NCI-H187 (cell line): ENCODE measurements at places on chromosomes 1 and 21.

- no peak for DNase-seq
Observed at GRCh38 chr1:102296116-102296515, 299.4 kb upstream of the OLFM3 start.

- DNase-seq, result no peak
Observed at GRCh38 chr21:27477296-27477695, 510.4 kb upstream of the ADAMTS5 start.

DNA sequence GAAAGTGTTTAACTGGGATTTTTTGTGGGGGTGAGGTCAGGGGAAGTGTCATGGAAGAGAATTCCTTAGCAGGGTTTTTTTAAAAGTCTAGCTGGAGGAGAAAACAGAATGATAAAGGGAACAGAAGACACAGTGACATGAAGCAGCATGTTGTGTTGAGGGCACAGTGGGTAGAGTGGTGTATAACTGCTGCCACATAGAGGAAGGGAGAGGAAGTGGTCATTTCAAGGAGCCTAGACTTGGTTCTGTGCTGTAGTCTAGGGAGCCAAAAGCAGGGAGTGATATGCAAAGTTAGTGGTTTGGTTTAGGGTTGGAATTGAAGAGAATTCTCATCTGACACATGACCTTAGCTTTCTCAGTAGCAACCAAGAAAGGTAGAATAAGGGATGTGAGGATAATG lies 10.2 kb downstream of the EEIG2 start:
- no peak for DNase-seq

DNA sequence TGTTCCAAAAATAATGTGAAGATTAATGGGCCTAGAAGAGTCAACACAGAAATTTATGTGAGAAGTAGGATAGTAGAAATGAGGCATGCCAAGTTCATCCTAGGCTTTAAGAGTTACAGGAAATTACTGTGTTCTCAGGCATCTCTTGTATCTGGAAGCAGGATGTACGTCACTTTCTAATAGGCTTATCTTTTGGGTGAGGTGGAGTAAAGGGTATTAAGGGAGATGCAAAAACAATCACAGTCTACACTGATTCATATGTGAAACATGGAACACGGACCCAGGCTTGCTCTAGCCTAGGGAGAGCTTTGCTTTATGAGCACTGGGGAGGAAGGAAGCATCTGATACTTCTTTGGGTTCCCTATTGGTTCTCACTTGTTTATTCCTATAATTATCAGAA lies 84.5 kb upstream of the RGS4 start:
- DNase-seq, result no peak

DNA sequence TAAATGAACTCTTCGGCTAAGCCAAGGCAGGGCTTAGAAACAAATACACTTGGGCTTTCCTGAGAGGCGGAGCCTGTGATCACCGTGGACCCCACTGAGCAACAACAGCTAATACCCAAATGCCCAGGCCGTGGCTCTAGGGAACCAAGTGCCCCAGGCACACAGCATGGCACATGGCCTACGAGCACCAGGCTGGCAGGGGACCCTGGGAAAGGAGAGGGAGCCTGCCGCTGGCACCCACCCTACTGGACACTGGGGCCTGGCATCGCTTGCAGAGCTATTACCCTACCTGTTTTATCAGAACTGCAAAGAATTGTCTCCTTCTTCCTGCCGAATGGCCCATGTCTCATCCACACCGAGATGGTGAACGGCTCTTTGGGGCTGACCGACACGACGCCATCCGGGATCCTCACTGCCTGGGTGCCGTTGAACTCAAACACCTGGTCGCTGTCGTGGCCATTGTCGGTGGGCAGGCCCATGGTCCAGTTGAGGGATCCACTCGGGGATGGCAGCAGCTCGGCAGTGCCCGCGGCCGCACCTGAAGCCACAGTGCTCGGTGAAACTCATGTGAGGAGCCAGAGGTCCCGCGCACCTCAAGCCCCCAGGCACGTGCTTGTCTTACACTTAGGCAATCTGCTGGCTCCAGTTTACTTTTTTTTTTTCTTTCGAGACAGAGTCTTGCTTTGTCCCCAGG lies 79.5 kb downstream of the CLSTN1 start:
- DNase-seq, result no peak

DNA sequence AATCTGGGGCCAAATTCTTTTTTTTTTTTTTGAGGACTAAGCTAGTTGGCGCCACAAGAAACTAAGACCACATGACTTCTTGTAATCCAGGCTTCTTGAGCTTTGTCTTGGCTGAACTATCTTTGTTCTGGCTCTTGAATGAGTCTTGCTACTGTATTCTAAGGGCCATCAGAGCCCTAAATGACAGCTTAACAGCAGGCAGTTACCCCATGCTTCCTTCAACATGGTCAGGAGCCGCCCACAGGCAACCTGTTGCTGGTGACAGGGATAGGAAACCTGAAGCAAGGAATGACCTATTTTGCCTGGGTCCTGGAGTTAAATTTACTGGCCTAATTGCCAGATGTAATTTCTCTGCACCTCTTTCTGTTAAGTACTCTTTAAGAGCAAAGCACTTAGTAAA lies 188.2 kb upstream of the PLXNA2 start:
- DNase-seq, result no peak

GRCh38 chr1:48374785-48375184 lies 97.2 kb downstream of the SPATA6 start:
- no peak for DNase-seq

GRCh38 chr1:6026095-6026809 lies 19.4 kb upstream of the KCNAB2 start:
- peak; percentile 35 for DNase-seq

- no peak for DNase-seq
Observed at GRCh38 chr1:91583326-91583755, 82.7 kb downstream of the CDC7 start.

GRCh38 chr1:63705078-63705477 lies 68.7 kb upstream of the ROR1 start:
- DNase-seq, result no peak

GRCh38 chr1:33301273-33301984 lies 19.5 kb downstream of the A3GALT2 start:
- DNase-seq, result no peak

DNA sequence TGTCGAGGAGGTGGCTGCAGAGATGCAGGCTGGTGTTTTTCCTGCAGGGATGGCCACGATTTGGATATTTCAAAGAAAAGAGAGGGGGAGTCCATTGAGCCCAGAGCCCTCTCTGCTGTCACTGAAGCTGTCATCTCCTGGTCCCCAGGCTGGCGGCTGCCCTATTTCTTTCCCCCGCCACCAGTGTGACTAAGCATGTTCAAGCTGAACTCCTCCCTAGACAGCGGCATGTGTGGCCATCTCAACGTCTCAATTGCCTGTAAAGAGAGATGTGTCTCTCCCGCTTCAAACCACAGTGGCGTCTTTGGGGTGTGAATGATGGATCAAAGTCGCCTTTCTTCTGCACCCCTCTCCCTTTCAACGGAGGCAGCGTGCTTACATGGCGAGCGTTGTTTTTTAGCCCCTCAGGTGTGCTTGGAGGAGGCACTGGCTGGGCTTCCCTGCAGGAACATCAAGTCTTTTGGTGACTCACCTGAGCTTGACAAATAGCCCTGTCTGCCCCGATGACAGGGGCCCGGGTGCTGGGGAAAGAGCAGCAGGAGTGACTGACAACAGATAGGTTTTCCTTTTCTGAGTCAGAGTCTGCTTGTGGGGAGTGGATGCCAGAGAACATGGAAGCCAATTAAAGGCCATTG lies 346.4 kb upstream of the AJAP1 start:
- no peak for DNase-seq

DNA sequence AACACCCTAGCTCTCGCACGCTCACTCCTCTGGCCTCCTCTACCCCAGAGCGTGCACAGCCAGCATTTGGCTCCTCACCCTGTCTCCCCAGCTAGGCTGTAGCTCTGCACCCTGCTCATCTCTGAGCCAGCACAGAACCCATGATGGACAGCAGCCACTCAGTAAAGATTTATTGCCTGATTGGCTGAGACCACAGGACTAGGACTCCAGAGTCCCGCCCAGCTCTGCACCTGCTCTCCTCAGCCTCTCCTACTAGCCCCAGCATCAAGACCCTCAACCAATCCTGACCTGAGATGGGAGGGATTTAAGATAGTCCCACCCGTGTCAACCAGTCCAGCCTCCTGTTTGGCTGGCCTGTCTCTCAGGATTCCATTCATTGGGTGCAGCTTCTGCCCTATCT lies 9.3 kb downstream of the C1QB start:
- DNase-seq, result no peak

DNA sequence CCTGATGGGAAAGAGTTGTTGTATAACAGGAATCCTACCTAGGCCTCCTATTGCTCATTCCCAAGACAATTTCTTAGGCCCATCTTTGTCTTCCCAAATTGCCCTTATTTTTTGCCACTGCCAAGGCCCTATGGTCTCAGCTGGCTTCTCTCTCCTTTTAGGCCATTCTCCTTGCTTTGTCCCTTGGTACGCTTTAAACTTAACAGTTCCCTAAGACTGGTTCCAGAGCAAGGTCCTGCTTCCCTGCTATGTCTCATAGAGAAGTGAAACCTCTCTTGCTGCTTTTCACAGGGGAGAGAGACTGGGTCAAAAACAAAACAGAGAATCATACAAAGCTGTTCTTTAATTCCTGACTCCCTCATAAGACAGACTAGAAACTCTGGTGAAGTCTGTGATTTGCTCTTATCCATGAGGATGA lies 77.1 kb downstream of the XCL2 start:
- no peak for DNase-seq

DNA sequence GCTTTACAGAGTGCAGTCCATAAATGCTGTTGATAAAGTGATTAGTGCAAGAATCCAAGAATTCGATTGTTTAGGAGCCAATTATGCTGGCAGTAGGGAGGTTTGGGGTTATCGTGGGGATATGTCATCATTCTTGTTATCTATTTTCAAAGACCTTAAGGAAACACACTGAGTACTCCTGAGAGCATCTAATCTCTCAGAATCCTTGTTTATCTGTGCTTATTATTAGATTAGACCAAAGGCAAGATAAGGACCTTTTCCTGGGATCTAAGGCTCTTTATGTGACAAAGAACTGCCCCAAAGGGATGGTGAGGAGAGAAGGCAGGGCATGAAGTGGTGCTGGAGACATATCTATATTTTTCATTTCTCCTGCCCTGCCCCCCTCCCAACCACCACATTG lies 139.1 kb downstream of the TSEN15 start:
- DNase-seq, result no peak

GRCh38 chr1:100536031-100536430 lies 1.9 kb upstream of the GPR88 start:
- no peak for DNase-seq

- no peak for DNase-seq
Observed at GRCh38 chr1:81894867-81895266, 94.1 kb downstream of the ADGRL2 start.

GRCh38 chr1:231882790-231883189 lies 256.2 kb downstream of the DISC1 start:
- DNase-seq, result no peak

GRCh38 chr21:33368576-33368975 lies 34.6 kb upstream of the IFNGR2 start:
- DNase-seq, result no peak

DNA sequence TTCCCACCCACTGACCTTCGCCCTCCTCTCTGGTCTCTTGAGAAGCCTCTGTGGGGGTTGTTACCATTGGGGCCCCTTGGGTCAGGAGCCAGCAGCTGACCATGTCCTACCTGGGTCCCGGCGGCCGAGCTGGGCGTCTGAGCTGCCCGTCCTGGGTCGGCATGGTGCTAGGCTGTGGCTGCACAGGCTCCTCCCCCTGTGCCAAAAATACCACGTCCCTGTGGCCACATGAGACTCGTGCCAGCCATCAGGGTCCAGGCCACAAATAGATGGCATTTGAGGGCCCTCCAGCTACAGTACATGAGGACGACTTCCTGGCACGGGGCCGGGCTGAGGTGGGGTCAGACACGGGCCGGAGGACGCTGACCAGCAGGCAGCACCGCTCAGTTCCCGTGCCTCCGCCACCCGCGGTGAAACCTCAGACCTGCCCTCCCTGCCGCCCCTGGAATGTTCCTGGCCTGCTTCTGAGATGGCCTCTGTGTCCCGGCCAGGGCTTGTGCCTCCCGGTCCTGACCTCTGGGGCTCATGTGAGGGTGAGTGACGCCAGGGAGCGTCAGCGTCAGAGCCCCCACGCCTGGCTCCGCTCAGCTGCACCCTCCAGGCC lies at the start of gene PERM1:
TSS of gene PERM1 (minus strand) at position 139 of the 604 bp plus-strand sequence. CDS start 1,064 bp downstream, outside the sequence.
- no peak for DNase-seq

GRCh38 chr1:24754229-24754628 lies 9.0 kb downstream of the CLIC4 start:
- DNase-seq, result no peak

DNA sequence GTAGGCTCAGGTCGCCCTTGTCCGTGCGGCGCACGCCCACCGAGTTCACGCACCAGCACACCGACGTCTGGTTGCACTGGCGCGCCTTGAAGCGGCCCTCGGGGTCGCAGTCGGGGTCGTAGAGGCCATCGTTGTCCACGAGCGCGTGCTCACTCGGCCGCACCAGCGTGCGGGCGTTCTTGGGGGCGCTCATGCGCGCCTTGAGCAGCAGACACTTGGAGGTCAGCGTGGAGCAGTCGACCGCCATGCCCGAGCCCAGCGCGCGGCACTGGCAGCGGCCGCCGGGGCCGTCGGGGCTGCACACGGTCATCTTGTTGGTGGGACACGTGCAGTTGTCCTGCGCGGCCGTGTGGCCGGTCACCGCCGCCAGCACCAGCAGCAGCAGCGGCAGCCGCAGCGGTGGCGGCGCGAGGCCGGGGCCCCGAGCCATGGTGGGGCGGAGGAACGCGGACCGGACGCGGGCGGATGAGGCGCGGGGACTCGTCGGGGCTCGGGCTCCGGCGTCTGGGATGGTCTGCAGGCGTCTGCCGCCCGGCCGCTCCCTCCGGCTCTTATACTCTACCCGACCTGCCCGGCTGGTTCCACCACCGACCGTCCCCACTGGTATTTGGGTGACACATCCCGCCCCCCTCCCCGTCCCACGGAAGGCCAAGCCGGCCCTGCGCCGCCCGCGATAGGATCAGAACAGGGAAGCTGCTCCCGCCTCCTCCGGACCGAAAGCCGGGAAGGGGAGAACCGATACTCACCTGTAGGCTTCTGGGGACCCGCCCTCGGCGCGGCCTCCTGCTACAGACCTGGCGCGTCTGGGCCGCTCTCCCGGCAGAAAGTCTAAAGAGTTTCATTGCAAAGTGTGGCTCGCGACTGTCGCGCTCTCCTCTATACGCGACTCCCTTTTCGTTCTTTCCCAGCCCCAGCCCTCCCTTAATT lies at the start of gene TACSTD2:
TSS of gene TACSTD2 (minus strand) at position 526 of the 927 bp plus-strand sequence. CDS start at position 430, 96 bp downstream.
- no peak for DNase-seq

DNA sequence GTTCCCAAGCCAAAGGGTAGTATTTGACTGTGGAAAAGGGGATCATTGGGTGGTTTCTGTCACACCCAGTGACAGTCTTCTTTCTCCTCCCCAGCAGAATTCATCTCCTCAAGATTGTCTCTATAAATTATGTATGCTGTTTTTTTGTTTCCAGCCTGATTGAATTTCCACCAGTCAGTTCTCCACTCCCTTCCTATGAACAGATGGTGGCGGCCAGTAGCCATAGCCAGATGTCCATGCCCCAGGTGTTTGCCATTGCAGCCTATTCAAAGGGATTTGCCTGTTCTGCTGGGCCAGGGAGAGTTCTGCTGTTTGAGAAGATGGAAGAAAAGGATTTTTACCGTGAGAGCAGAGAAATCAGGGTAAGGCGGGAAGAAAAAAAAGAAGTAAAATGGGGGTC lies 12.9 kb downstream of the CFAP57 start:
- no peak for DNase-seq

GRCh38 chr1:156926175-156926574 lies 5.7 kb downstream of the LRRC71 start:
- peak; percentile 98 for DNase-seq
